Smooth muscle cell of the brain vasculature (primary cell): ENCODE measurements at places on chromosomes 12 and 14.

- DNase-seq = no peak
Observed at GRCh38 chr14:55256586-55256985, 14.6 kb upstream of the FBXO34 start.

DNA sequence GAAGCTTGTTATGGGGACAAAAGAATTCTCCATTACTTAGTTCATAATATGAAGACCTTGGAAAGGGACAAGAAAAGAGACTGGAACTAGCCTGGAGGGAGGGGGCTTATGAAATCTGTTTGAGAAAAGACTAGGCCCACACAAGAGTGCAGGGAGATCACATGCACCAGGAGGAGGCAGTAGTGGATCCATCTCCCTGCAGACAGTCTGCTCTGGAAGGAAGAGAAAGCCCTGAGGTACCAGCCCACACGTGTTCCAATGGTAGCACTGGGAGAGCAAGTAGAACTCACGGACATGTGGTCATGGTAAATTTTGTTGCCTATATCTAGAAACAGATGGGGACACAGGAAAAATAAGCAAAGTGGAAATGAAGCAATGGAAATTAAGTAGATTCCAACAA, 445.4 kb downstream of the SOX5 start:
- no peak for DNase-seq

- DNase-seq = no peak
Observed at GRCh38 chr14:98364961-98365360, 907.0 kb downstream of the BCL11B start.

GRCh38 chr14:61219673-61220072, 61.5 kb downstream of the TMEM30B start:
- DNase-seq = no peak

DNA sequence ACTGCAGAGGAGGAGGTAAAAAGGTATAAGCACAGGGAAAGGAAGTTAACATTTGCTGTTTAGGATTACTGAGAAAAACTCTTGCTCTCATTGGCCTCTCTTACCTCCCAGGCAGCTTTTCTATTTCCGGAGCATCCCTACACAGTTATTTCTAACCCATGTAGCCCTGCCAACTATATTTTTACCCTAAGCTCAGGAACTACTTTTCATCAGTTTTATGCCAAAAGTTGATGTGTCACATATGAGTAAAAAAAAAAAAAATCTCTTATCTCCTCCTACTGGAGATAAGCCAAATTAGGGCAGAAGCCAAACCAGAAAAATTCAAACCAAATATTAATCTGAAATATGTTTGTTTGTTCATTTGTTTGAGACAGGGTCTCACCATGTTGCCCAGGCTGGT, 34.4 kb upstream of the PSMA6 start:
- DNase-seq = no peak

DNA sequence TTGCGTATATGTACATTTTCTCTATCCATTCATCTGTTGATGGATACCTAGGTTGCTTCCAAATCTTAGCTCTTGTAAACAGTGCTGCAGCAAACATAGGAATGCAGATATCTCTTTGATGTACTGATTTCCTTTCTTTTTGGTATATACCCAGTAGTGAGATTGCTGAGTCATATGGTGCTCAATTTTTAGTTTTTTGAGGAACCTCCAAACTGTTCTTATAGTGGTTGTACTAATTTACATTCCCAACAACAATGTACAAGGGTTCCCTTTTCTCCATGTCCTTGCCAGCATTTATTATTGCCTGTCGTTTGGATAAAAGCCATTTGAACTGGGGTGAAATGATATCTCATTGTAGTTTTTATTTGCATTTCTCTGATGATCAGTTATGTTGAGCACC, 44.3 kb downstream of the PELI2 start:
- no peak for DNase-seq

DNA sequence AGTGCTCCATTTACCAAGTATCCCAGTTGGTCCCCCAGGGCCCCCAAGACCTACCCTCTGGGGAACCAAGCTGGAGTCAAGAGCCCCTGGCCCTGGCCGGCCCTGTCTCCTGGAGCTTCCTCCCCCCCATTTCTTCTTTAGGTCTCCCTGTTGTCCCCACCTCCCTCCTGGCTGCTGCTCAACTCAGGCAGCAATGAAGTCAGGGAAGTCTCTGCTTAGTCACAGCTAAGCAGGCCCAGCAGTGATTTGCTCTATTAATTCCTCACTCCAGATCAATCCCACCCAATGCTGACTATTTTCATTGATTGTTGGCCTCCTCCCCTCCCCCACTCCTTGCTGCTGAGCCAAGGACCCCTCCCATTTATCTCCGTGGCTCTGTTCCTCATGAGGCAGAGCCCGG, 28.3 kb downstream of the VSX2 start:
- no peak for DNase-seq

DNA sequence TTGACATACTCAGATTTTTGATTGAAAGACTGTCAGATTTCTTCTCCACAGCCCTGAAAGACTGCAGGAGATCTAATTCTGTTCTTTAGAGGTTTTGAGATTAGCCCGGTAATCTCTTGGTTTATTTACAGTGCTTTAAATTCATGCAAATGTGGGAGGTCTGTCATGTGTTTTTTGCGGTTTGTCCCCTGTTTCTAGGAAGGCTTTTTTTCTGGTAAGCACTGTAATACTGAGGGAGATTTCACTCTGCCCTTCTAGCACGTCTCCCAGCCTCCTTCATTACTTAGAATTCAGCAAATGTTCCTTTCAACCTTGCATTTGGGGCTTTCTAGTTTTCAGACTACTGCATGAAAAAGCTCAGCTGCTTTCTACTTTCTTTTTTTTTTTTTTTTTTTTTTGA, 31.1 kb downstream of the GPHN start:
- DNase-seq = no peak

DNA sequence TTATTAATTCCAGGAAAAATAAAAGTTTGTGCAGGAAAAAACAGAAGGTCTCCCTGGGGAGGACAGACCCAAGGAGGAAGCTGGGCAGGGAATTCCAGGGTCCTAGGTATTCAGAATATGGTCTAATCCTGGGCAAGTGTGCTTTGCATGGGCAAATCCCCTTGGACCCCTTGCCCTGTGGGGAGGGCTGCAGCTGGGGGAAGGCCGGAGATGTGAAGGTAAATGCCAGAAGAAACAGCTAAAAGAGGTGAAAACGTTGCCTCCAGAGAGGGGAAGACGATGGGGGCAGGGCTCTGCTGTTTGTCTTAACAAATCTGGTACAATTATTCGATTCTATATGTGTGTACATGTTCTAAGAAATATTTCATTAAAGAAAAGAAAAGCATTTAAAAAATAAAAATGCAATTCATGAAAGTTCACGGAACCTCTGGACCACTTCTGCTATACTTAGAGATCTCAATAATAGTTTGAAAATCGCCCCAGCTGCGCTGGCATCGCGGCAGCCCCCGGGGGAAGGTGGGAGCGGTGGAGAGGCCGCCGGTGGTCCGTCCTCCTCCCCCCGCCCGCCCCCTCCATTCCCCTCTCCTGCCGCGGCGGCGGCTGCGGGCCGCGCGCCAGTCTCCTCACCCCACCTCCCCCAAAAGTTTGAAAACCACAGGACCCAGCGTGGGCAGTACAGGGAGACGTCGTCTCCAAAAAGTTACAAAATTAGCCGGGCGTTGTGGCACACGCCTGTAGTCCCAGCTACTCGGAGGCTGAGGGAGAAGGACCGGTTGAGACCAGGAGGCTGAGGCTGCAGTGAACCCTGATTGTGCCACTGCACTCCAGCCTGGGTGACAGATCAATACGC, 1.5 kb upstream of the PRPF40B start:
- DNase-seq = no peak

DNA sequence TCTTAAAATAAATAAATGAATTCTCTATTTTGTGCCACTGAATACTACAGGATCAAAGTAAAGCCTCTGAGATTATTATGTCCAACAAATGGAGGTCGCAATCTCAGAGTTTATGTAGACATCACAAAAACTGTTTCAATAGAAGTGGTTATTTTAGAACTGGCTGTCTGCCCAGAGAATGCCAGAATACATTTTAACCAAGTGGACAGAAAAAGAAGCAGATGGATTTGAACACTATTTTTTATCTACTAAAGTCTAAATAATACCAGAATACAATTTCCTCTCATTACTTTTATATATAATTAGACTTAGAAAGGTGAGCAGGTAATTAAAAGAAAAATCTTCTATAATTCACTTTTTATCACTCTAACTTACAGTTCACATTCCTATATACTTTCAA, 118.3 kb downstream of the MED13L start:
- DNase-seq = peak; percentile 47

DNA sequence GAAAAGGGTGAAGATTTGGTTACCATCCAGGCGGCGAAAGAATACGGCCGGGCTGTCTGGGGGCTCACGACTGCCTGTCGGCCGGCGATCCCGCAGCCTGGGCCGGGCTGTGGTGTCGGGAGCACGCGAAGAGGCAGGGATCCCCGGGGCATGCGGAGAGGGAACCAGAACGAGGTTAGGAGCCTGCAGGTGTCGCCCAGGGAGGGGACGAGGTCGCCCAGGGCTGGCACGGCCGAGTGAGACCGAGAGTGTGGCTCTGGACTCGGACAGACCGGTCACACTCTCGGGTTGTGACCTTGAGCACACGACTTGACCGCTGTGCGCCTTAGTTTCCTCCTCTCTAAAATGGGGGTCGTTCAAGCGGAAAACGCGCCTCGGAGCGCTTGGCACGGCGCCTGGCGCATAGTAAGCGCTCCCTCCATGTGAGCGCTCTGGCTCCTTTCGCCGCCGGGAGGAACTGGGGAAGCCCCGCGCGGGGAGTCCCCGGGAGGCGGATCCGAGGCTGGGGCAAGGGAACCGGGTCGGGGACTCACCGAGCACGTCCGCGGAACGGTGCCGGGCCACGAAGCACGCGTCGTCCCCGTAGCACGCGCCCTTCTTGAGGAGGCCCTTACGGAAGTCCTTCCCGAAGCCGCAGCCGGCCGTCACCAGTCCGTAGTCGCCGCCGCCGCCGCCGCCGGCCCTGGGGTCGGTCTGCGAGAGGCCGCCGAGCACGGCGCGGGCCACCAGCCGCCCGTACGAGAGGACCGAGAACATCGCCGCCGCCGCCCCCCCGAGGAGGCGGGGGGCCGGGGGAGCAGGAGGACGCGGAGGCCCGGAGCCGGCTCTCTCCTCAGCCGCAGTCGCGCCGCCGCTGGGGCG, 612 bp downstream of the PPTC7 start:
- no peak for DNase-seq

GRCh38 chr12:109056891-109057290, 4.5 kb downstream of the USP30 start:
- DNase-seq = no peak

DNA sequence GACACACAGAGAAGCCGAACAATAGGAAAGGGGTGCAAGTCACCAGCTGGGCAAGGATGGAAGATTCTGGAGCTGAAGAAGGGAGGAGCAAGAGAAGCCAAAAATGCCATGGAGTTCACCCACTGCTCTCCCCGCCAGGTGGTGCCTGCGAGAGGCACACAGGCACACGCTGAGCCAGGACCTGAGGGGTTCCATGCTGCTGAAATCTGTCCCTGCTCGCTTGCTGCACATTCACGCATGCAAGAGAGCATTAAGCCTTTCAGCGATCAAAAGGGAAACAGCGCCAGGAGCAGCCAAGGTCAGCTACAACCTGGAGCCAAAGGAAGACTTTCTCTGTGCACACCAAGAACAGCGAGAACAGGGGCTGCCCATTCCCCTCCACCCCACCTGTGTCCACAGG, 104.1 kb downstream of the ANO2 start:
- DNase-seq = no peak

GRCh38 chr12:73136386-73136785, 864.2 kb downstream of the TRHDE start:
- DNase-seq = no peak

- no peak for DNase-seq
Observed at GRCh38 chr14:53696217-53696965, 260.2 kb downstream of the BMP4 start.

DNA sequence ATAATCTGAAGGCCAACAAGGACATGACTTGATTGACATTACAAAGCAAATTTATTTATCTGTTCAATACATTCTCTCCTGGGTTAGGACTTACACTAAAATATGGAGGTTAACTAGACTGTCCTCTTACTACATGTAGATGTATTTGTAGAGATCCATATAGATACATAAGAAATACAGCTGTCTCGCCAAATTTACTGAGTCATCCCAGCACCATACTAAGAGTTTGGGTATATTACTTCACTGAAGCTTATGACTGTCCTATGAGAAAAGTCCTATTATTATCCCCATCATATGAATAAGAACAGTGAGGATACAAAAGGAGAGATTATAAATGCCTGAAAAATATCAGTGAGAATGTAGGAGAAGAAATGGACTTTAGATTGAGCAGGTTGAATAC, 44.8 kb upstream of the ACSM4 start:
- no peak for DNase-seq

- no peak for DNase-seq
Observed at GRCh38 chr12:26277506-26278246, 82.3 kb downstream of the SSPN start.

DNA sequence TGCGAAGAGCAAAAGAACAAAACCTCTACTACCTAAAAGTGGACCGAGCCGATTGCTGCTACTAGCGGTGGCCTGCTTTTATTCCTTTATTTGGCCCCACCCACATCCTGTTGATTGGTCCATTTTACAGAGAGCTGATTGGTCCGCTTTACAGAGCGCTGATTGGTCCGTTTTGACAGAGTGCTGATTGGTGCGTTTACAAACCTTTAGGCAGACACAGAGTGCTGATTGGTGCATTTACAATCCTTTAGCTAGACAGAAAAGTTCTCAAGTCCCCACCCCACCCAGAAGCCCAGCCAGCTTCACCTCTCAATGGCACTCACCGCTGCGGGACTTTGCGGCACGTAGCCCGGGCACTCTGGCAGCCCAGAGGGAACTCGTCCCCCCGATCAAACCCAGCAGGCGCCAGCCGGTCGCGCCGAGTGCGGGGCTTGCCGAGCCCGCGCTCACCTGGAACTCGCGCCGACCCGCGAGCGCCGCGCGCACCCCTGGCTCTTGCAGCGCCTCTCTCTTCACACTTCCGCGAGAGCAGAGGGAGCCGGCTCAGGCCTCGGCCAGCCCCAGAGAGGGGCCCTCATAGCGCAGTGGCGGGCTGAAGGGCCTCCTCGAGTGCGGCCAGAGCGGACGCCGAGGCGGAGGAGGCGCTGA, 8.7 kb upstream of the FGD4 start:
- no peak for DNase-seq

DNA sequence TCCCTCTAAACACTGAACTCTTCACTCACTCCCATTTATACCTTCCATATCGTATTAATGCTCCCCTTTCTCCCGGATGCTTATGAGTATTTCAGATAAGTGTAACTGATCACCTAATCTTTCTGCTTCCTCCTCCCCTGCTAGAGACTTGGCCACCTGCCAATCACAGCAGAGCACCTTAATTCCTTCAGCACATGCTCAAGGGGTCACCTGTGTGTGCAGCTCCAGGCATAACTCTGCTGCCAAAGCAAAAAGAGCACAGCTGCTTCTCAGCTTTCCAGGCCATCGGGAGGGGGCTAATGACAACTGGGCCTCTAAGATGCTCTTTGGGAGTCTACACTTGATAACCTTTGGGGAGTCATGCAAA, 106.9 kb upstream of the DYRK2 start:
- DNase-seq = no peak
